Pancreas (tissue), 10 donors: ENCODE measurements at places on chromosomes 4 and X.

DNA sequence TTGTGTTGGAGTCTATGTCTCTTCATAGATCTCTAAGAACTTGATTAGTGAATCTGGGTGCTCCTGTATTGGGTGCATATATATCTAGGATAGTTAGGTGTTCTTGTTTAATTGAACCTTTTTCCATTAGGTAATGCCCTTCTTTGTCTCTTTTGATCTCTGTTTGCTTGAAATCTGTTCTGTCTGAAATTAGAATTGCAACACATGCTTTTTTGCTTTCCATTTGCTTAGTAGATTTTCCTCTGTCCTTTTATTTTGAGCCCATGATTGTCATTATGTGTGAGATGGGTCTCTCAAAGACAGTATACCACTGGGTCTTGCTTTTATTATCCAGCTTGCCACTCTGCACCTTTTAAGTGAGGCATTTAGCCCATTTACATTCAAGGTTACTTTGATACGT, 79.1 kb upstream of the APOOL start:
- DNase-seq: no peak
- H3K4me3 ChIP-seq: no peak overlapping the region
- H3K36me3 ChIP-seq: no peaks in the 10 kb centered on the region
- H3K27me3 ChIP-seq: no peaks in the 10 kb centered on the region
- no peak overlapping the region for H3K27ac ChIP-seq

DNA sequence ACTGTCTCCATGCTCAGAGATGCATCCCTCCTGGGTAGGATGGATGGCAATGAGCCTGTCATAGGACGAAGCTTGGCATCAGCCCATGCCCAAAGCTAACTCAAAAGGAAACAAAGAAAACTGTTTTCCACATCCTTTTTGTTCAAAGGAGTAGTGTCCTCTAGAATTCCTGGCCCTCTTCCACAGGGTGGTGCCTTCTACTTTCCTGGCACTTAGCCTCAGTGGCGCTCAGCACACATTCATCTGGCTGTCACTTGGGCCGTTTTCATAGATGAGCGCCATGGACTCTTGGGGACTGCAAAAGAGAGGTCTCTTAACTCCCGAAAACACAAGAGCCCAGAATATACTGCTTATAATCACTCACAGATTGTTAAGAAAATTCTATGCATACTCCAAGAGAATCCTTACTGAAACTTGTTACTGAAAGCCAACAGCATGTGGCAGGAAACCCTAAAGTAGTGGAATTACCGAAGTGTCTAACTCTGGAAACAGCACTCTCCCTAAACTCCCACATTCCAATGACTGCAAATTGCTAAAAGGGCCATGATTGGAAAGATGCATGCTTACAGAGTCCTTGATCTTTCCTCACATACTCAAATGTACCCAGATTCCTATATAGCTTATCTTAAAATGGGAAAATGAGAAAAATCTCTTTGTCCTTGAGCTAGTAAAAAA, 110.0 kb downstream of the HS6ST2 start:
- no peak for DNase-seq
- no peaks in the 10 kb centered on the region for H3K36me3 ChIP-seq
- H3K27me3 ChIP-seq: no peaks in the 10 kb centered on the region
- no peak overlapping the region for H3K27ac ChIP-seq
- no peak overlapping the region for H3K4me3 ChIP-seq
- H3K4me1 ChIP-seq: no peaks in the 10 kb centered on the region

DNA sequence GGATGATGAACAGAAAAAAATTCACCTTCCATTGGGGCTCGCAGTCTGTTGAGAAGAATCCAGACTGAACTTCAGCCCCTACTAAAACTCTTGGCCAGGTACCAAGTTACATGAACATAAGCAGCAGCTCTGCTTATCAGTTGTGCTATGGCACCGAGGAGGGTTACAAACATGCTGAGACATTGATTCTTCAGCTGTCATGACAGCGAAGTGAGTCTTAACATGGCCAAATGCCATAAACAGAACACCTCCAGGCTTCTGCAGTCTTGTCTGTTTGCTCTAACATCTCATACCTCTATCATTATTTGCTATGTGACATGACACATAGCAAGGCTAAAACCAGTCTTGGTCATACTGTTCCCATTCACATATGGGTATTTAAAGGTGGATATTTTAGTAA, 521.5 kb downstream of the GRID2 start:
- no peak overlapping the region for H3K27ac ChIP-seq
- H3K4me1 ChIP-seq: no peaks in the 10 kb centered on the region
- no peaks in the 10 kb centered on the region for H3K36me3 ChIP-seq
- H3K4me3 ChIP-seq: no peak overlapping the region
- H3K27me3 ChIP-seq: no peaks in the 10 kb centered on the region
- DNase-seq: no peak

- DNase-seq: no peak
- no peaks in the 10 kb centered on the region for H3K36me3 ChIP-seq
- H3K27ac ChIP-seq: no peak overlapping the region
- no peaks in the 10 kb centered on the region for H3K27me3 ChIP-seq
These were observed 1263.6 kb downstream of the C4orf33 start for GRCh38 chr4:130359542-130359941.

DNA sequence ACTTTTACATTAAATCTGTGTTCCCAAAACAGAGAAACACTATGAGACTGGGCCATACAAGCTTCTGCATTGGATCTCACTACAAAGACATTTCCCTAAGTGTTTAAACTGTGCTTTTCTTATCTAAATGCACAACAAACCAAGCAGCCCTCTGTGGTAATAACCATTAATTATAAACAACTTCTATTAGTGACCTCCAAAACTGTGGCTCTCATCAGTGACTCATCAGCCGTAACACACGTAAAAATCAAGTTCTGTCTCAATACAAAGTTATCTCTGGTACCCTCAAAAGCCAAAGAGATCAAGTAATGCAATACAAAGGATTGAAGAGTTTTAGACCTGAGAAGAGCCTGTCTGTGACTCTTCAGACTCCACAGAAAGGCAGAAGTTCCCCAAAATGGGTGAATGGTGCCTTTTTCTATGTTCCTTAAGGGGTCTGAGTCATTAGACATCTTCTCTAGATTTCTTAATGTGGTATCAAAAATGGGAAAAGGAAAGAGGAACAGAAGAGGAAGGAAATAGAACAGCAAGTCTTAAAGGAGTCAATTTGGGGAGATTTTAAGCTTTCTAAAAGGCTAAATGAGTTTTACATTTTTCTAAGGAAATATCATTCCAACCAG, 189.8 kb upstream of the PPP1R2C start:
- no peaks in the 10 kb centered on the region for H3K36me3 ChIP-seq
- no peaks in the 10 kb centered on the region for H3K4me1 ChIP-seq
- no peak overlapping the region for H3K4me3 ChIP-seq
- DNase-seq: no peak
- H3K27me3 ChIP-seq: no peaks in the 10 kb centered on the region
- no peak overlapping the region for H3K27ac ChIP-seq

DNA sequence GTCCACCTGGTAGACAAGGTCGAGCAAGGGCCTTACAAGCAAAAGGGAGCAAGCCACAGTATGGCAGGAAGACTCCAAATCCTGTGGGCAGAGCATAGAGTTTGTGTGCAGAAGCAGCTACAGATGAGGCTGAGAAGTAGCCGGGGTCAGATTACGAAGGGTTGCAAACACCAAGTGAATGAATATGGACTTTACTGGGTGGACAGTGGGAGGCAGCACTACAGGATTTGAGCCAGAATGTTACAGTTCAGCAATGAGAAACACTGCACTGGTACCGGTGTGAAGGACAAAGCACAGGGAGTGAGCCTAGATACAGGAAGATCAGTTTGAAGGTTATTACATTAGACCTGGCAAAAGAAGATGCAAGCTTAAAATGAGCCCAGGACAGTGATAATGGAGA, 46.1 kb upstream of the HOPX start:
- no peak overlapping the region for H3K27ac ChIP-seq
- no peak for DNase-seq
- no peaks in the 10 kb centered on the region for H3K36me3 ChIP-seq
- no peaks in the 10 kb centered on the region for H3K4me1 ChIP-seq
- no peaks in the 10 kb centered on the region for H3K27me3 ChIP-seq
- no peak overlapping the region for H3K4me3 ChIP-seq

DNA sequence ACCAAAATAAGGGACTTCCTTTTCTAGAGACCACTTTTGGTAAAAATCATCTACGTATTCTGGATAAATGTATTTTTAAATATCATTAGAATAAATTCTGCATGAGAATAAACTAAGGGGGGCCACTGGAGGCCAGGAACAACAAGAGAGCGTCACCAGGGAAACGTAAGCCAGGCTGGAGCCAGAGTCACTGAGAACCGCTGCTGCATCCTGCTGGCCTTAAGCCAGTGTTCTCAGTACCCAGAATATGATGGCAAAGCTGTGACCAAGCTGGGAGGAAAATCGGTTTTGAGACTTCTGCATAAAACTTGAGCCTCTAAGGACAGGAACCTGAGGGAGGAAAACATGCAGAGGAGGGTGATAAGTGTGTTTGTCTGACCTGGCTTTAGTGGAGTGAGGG, 63.0 kb upstream of the FAM9A start:
- H3K4me1 ChIP-seq: no peaks in the 10 kb centered on the region
- H3K27ac ChIP-seq: no peak overlapping the region
- no peaks in the 10 kb centered on the region for H3K36me3 ChIP-seq
- peaks cover 13% of the 10 kb centered on the region for H3K27me3 ChIP-seq

DNA sequence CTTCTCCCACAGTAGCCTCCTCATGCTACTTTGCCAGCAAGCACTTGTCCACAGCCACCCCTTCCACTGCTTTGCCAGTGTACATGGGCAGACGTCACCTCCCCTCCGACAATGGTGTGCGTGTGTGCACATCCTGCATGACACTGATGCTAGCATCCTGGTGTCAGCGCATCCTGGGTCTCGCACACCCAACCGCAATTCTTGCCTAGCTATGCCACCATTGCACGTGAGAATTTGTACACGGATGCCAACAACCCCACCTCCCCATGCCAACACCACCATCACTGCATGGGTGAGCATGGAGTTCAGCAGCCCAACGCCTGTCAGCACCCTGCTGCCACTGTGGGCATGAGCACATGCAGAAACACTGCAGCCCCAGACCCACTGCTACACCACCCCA, 550.0 kb downstream of the STPG2 start:
- no peaks in the 10 kb centered on the region for H3K36me3 ChIP-seq
- DNase-seq: peak; percentile 30
- no peak overlapping the region for H3K4me3 ChIP-seq
- H3K4me1 ChIP-seq: no peaks in the 10 kb centered on the region
- H3K27ac ChIP-seq: no peak overlapping the region
- H3K27me3 ChIP-seq: no peaks in the 10 kb centered on the region

DNA sequence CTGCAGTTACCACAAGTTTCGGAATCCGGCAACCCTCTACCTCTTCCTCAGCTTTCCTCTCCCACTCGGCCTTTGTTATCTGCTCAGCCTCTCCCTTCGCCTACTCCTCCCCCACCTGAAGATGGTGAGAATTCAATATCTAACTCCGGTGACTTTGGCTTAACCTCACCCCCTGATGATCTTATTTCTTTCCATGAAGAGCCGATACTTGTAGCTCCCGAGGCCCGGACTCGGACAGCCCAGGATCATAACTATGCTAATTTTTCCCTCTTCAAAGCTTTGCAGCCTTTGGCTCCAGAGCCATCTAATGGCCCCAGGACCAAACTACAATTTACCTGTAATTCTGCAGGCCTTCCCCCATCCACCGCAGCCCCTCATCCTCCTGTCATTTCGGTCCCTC, 32.0 kb upstream of the MGST2 start:
- no peak overlapping the region for H3K4me3 ChIP-seq
- no peak overlapping the region for H3K27ac ChIP-seq
- DNase-seq: peak; percentile 19
- no peaks in the 10 kb centered on the region for H3K4me1 ChIP-seq
- no peaks in the 10 kb centered on the region for H3K36me3 ChIP-seq

DNA sequence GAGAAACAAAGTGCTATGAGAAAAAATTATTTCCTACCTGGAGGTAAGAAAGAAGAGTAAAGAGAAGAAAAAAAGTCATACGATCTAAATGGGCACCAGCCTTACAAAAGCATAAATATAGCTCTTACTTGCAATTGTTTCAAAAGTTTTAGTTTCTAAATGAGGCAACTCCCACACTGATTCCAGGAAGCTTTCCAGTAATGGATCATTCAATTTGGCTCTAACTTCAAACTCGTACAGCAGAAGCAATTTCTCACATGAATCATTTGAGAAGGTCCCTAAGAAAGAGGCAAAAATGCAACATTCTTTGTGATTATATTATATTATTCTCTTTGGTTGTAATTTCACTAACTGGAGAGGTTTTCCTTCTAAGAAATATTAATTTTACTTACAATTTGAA, 109.9 kb downstream of the DLG3 start:
- no peak overlapping the region for H3K4me3 ChIP-seq
- H3K27ac ChIP-seq: no peak overlapping the region
- no peaks in the 10 kb centered on the region for H3K27me3 ChIP-seq
- H3K36me3 ChIP-seq: no peaks in the 10 kb centered on the region
- DNase-seq: no peak
- peaks cover 13% of the 10 kb centered on the region for H3K4me1 ChIP-seq

DNA sequence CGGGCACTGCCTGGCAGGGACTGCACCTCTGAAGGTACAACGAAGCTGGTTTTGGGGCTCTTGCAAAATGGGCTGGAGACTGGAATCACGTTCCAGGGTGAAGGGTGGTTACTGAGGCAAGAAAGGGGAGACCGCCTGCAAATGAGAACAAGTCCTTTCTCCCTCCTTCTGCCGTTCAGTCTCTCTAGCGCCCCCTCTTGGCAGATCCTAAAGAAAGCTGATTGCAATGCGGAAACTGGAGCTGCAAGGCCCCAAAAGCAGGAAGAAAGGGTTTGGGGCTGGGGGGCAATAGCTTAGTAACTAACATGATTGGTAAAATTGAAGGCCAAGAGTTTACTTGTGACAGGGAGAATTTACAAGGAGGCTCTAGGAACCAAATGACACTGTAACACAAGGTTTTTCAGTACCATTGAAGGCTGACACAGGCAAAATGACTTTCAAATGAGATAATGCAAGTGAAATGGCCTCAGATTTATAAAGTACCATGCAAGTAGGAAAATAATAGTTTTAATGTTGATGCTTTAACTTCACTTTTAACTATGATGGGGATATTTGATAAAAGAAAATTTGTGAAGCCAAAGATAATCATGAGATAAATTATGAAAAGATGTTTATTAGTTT, 222.7 kb upstream of the HAND2 start:
- H3K27ac ChIP-seq: no peak overlapping the region
- no peak overlapping the region for H3K4me3 ChIP-seq
- no peaks in the 10 kb centered on the region for H3K27me3 ChIP-seq
- no peak for DNase-seq
